Stimulated activated CD4-positive, alpha-beta T cell treated with anti-CD3 and anti-CD28 coated beads, Interleukin-15, amount 100 ng/mL, for 1 hour (primary cell): ENCODE measurements at places on chromosomes 2 and 18.

DNA sequence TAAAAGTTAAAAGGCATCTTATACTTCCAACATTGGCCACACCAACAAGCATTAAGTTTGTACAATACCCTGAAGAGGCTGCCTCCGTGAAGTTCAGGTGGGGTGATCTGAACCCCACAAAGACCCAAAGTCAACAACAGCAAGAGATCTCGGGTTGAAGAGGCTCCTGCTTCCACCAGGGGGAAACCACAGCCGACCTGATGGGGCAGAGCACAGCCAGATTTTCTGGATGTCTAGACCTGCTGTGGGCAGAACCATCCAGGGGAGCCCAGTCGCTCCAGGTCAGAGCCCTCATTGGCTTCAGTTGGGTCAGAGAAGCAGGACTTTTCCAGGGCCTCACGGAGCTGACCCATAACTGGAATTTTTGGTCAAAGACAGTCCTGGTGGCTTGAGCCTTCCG, 66.5 kb upstream of the ACKR3 start:
- DNase-seq = no peak

DNA sequence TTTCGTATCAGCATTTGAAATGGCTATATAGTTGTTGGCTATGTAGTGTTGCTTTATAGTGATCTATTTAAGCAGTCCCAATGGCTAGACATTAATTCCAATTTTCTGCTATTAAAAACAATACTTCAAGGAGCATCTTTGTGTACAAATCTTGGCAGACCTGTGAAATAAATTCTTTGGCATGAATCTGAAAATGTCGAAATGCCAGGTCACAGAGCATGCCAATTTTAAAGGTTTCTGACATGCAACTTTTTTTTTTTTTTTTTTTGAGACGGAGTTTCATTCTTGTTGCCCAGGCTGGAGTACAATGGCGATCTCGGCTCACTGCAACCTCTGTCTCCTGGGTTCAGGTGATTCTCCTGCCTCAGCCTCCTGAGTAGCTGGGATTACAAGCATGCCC, 26.8 kb upstream of the CABLES1 start:
- no peak for DNase-seq

- DNase-seq = no peak
Measured at GRCh38 chr2:169164311-169164710, 94.9 kb downstream of the DHRS9 start.

GRCh38 chr2:113877711-113878598, 11.9 kb upstream of the ACTR3 start:
- no peak for DNase-seq

- DNase-seq = no peak
Measured at GRCh38 chr2:105814291-105814940, 69.7 kb downstream of the NCK2 start.

GRCh38 chr2:225761396-225761795, 361.9 kb downstream of the NYAP2 start:
- no peak for DNase-seq

GRCh38 chr2:44326548-44327264, 34.6 kb downstream of the PREPL start:
- no peak for DNase-seq

- no peak for DNase-seq
Measured at GRCh38 chr18:67302043-67302442, 214.5 kb downstream of the DSEL start.

GRCh38 chr2:175525975-175526374, 344.5 kb upstream of the ATP5MC3 start:
- DNase-seq = no peak

- no peak for DNase-seq
Measured at GRCh38 chr2:45009303-45009927, at the start of gene SIX2. Gene SIX2, minus strand, starts transcription at chr2:45009452. Its CDS starts 342 bp downstream, at chr2:45009110.

GRCh38 chr2:75560768-75561565, at the start of gene EVA1A:
Gene EVA1A, minus strand, starts transcription at chr2:75560939. Its CDS starts 42,799 bp downstream, at chr2:75518140.
- no peak for DNase-seq

DNA sequence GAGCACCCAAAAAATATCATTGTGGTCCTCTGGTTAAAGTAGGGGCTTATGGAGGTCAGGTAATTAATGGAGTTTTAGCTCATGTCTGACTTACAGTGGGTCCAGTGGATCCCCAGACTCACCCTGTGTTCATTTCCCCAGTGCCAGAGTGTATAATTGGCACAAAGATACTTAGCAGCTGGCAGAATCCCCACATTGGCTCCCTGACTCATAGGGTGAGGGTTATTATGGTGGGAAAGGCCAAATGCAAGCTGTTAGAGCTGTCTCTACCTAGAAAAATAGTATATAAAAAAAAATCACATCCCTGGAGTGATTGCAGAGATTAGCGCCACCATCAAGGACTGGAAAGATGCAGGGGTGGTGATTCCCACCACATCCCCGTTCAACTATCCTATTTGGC, 1067.6 kb upstream of the ACVR2A start:
- DNase-seq = no peak

- DNase-seq = no peak
Measured at GRCh38 chr2:190718652-190719526, 70.0 kb downstream of the NAB1 start.

DNA sequence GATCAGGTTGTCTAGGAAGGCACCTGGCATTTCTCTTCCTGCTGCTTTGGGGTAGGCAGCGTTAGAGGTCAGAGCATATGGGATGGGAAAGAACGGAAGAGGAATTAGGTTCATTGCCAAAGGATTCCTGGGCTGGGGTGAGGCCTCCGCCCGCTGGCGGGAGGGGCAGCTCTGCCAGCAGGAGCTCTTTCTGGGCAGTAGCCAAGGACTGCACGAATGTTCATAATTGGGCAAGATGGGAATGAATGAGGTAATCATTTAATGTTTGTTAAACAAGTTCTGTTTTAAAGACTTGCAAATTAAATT, 253.9 kb downstream of the AGAP1 start:
- no peak for DNase-seq

DNA sequence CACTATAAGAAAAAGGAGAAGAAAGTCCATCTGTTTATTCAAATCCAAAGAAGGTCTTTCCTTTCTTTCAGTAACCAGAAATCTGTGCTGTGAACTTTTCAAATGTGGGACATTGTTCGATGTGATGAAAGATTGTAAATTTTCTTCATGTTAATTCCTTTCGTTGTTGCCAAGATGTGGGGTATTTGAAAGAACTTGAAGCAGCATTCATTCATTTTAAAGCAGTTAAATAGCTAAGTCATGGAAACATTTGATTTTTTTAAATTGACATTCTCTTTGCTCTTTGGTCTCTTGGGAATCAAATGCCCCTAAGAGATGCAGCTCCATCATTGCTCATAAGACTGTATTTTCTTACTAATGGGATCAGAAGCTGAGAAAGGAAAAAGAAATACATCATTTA, 93.7 kb upstream of the EHBP1 start:
- no peak for DNase-seq

GRCh38 chr18:37481491-37481890, 84.1 kb downstream of the CELF4 start:
- no peak for DNase-seq

DNA sequence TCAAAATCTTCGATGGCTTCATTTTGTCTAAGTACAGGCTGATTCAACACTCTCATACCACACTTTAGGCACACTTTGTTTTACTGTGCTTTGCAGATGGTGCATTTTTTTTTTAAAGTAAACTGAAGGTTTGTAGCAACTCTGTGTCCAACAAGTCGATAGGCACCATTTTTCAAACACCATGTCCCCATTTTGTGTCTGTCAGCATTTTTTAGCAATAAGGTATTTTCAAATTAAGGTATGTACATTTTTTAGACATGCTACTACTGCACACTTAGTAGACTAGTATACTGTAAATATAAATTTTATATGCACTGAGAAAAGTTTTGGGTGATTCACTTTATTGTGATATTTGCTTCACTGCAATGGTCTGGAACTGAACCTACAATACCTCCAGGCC, 44.4 kb downstream of the ORC4 start:
- DNase-seq = no peak

DNA sequence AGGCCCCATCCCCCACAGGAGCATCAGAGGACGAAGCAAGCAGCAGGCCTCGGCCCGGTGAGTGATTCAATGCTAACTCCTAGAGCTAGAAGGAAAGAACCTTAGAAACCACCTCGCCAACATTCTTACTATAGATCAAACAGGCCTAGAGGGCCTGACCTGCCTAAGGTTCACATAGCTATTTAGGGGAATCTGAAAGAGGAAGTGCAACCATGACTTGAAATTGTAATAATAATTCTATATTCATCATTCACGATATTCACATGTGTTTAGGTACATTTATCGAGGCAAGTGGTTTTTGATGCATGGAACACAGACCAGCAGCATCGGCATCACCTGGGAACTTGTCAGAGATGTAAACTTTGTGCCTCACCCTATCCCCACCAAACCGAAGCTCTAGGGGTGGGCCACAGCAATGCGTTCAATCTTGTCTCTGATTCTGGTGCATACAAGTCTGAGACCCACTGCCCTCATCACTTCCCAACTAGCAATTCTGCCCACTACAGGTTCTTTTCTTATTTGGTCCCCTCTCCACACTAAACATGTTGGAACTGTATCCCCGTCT, 78.0 kb upstream of the DNMT3A start:
- no peak for DNase-seq

DNA sequence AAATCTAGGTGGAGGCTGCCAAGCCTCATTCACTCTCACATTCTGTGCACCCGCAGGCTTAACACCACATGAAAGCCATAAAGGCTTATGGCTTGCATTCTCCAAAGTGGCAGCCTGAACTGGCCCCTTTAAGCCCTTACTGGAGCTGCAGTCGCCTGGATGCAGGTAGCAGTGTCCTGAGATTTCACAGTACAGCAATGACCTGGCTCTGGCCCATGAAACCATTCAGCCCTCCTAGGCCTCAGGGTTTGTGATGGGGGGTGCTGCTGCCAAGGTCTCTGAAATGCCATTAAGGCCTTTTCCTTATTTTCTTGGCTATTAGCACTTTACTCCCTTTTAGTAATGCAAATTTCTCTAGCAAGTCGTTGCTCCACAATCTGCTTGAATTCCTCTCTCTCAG, 48.6 kb downstream of the RNMT start:
- DNase-seq = no peak

DNA sequence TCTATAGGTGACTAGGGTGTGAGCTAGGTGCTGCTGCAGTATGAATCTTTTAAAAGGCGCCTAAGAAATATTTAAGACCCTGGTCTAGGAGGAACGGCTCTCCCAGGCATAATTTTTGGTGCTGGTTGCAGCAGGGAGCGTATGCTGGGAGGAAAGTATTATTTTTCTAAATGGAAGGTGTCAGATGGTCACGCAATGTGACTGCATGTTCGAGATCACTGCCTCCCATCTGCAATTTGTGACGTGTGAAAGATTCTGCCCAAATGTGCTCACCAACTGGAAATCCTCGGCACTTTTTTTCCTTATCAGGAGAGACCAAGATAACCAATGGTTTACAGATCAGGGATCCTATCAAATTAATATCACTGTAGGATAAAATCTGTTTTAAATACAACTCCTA, 95.6 kb upstream of the KLHL14 start:
- DNase-seq = no peak

DNA sequence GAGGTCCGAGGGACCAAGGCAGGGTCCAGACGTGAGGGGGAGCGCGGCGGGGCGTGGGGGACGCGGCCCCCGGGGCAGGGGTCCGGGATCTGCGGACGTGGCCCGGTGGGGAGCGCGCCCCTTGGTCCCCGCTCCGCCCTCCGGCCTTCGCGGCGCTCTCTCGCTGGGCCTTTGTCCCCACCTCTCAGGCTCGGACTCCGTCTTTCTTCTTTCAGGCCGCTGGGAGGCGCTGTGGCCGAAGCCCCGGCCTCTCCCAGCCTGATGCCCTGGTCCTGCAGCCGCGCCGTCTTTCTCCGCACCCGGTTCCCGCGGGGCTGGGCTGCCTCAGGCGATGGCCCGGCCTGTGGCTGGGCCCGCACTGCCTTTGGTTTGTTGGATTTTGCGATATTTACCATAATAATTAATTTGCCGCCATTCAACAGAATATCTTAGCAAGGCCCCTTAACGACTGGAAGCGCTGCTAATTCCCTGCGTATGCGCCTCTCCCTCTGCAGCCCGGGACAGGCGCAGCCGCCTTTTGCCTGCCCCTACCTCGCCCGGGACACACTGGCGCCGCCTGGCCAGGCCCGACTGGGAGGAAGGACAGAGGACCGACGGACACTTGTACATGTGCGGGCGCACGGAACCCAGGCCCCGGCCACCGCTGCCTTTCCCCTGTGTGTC, 10.8 kb downstream of the SIX3 start:
- DNase-seq = no peak

- DNase-seq = no peak
Measured at GRCh38 chr2:191544461-191545062, 133.4 kb upstream of the NABP1 start.

DNA sequence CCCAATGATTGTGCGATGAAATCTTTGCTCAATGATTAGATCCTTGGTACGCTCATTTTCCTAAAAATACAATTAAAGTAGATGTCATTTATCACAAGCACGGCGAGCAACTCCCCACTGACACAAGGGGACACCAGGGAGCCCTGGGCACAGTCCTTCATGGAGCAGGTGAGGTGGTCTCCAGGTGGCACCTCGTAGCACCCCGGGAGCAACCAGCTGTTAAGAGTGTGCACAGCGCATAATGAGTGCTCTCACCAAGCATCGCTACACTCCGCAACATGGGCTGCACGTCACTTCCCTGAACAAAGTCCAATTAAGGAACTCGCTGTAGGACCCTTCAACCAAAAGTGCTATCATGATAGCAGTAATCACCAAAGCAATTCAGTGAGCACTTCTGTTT, 59.8 kb downstream of the ANO7 start:
- no peak for DNase-seq

DNA sequence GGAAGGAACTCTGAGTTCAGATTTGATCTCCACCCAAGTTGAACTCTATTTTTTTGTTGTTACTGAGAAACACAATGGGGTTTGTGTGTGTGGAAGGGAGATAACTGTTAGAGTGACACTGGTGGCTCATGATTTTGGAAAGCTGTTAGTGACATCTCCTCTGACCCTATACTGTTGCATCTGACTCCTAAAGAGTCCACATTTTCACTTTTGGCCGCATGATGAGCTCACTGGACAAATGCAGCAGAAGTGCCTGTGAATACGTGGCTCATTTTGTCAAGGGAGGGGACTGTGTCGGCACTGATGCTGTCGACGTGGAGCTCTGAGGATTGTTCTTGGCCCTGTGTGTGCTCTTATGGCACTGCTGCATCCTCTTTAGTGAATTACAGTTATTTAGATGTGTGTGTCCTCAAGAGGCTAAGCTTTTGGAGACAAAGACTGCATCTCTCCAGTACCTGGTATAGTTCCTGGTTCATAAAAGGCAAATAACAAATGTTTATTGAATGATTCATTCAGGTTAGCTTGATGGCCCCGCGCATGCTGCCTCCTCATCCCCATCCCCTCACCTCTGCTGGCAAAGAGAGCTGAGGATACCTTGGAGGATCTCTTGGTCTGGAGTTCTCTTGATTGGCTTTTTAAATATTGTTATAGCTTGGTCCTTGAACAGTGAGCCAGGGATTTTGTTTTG, 135.4 kb downstream of the PHLPP1 start:
- DNase-seq = no peak

DNA sequence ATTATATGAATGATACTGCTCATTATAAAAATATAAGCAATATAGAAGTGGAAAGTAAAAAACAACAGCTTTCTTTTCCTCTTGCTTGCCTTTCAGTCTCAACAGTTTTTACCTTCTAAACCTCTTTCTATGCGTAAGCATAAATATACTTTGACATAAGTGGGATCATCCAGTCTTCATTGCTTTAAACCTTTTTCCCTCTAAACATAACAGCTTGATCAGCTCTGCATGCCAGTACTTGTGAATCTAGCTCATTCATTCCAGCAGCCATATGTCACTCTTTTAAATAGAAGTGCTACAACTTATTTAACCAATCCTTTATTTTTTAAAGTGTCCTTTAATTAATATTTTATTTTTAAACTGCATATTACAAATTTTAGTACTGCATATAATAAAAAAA, 88.1 kb downstream of the TTC27 start:
- no peak for DNase-seq

GRCh38 chr2:67318563-67318962, 78.6 kb upstream of the ETAA1 start:
- no peak for DNase-seq
